ENCODE measurements at places on chromosomes 6 and 20. TPM values are rescaled to one million over a fixed set of nuclear protein-coding genes. Genes with fewer than 3 reads are reported as not detected.
A peak's percentile ranks its signal among the peaks of the same experiment; 100 is the strongest.

Gene DLK2
- not detected for polyA plus RNA-seq

Gene GPX5
- polyA plus RNA-seq, result not detected

GRCh38 chr6:22717915-22718314, 148.5 kb downstream of the HDGFL1 start:
- no peaks in the 10 kb centered on the region for H3K36me3 ChIP-seq
- H3K4me1 ChIP-seq, result no peaks in the 10 kb centered on the region
- no peak overlapping the region for H3K4me3 ChIP-seq
- no peak overlapping the region for H3K27ac ChIP-seq

DNA sequence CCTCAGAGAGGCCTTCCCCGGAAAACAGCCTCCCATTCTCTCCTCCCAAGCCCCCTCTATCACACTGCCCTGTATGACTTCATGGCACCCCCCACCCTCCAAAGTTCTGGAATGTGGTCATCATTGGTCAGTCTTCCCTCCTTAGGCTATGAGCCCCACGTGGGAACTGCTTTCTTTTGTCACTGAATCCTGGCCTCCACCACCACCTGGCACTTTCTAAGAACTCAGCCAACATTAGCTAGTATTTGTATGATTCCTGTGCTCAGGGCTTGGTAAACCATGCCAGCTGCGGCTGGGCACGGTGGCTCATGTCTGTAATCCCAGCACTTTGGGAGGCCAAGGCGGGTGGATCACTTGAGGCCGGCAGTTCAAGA, 8.4 kb upstream of the E2F1 start:
- H3K27me3 ChIP-seq, result peaks cover 1% of the 10 kb centered on the region
- peaks cover 11% of the 10 kb centered on the region for H3K4me1 ChIP-seq
- H3K36me3 ChIP-seq, result peaks cover 3% of the 10 kb centered on the region
- H3K4me3 ChIP-seq, result no peak overlapping the region
- DNase-seq, result no peak

DNA sequence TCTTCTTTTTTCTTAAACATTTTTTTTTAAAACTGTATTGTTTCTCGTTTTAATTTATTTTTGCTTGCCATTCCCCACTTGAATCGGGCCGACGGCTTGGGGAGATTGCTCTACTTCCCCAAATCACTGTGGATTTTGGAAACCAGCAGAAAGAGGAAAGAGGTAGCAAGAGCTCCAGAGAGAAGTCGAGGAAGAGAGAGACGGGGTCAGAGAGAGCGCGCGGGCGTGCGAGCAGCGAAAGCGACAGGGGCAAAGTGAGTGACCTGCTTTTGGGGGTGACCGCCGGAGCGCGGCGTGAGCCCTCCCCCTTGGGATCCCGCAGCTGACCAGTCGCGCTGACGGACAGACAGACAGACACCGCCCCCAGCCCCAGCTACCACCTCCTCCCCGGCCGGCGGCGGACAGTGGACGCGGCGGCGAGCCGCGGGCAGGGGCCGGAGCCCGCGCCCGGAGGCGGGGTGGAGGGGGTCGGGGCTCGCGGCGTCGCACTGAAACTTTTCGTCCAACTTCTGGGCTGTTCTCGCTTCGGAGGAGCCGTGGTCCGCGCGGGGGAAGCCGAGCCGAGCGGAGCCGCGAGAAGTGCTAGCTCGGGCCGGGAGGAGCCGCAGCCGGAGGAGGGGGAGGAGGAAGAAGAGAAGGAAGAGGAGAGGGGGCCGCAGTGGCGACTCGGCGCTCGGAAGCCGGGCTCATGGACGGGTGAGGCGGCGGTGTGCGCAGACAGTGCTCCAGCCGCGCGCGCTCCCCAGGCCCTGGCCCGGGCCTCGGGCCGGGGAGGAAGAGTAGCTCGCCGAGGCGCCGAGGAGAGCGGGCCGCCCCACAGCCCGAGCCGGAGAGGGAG, 580 bp downstream of the VEGFA start:
- H3K27me3 ChIP-seq, result peaks cover 10% of the 10 kb centered on the region
- H3K4me1 ChIP-seq, result peaks cover 30% of the 10 kb centered on the region
- H3K4me3 ChIP-seq, result peak overlapping the region; percentile 99
- DNase-seq, result peak; percentile 23

- H3K27me3 ChIP-seq, result no peaks in the 10 kb centered on the region
- no peak for DNase-seq
- H3K36me3 ChIP-seq, result peaks cover 28% of the 10 kb centered on the region
- H3K27ac ChIP-seq, result peak overlapping the region; percentile 91
Observed at GRCh38 chr20:31713312-31714273, 9.1 kb downstream of the BCL2L1 start.

- H3K27ac ChIP-seq, result no peak overlapping the region
- peaks cover 12% of the 10 kb centered on the region for H3K27me3 ChIP-seq
- H3K36me3 ChIP-seq, result peaks cover 6% of the 10 kb centered on the region
- H3K4me3 ChIP-seq, result no peak overlapping the region
- DNase-seq, result no peak
Observed at GRCh38 chr20:50283922-50284810, 93.5 kb downstream of the CEBPB start.

- H3K4me1 ChIP-seq, result peaks cover 28% of the 10 kb centered on the region
- H3K27ac ChIP-seq, result no peak overlapping the region
- DNase-seq, result peak; percentile 30
- no peaks in the 10 kb centered on the region for H3K36me3 ChIP-seq
- peaks cover 4% of the 10 kb centered on the region for H3K27me3 ChIP-seq
- peak overlapping the region; percentile 61 for H3K4me3 ChIP-seq
Observed at GRCh38 chr6:44219053-44219814, 2.5 kb downstream of the MYMX start.

DNA sequence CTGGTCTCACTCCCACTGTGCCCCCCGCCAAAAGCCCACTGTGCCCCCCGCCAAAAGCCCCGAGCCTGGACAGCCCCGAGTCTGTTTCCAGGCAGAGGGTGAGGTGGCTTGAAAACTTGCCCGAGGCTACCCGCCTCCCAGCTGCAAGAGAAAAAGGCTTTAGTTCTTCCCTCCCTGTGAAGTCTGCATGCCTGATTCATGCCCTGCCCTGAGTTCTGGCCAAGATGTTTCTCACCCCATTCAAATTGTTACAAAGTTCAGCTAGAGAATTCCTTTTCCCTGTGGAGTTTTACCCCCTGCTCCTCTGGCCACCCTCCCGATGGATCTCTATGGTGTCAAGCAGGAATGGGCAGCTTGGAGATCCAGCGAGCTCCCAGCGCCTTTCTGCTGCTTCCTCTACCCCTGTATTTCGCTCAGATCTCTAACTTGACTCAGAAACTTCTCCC, 298.8 kb upstream of the MAP3K7 start:
- H3K27me3 ChIP-seq, result no peaks in the 10 kb centered on the region
- no peak for DNase-seq
- H3K4me3 ChIP-seq, result no peak overlapping the region
- H3K4me1 ChIP-seq, result no peaks in the 10 kb centered on the region
- H3K36me3 ChIP-seq, result peaks cover 3% of the 10 kb centered on the region
